Upper lobe of right lung (tissue), 1 donor: ENCODE measurements at places on chromosomes 7 and 10. TPM values are rescaled to one million over a fixed set of nuclear protein-coding genes. Genes with fewer than 3 reads are reported as not detected.

The KCNK18 gene
- total RNA-seq = not detected

The AGR3 gene
- total RNA-seq = 37.2 TPM

The ITPRID1 gene
- not detected for total RNA-seq

The CLRN3 gene
- total RNA-seq = not detected

The SPDYE2 gene
- total RNA-seq = not detected

GRCh38 chr7:77208416-77208815 is 8.8 kb upstream of the FGL2 start:
- no peak for DNase-seq

GRCh38 chr10:49254556-49255318 is 44.2 kb upstream of the C10orf71 start:
- DNase-seq = no peak

DNA sequence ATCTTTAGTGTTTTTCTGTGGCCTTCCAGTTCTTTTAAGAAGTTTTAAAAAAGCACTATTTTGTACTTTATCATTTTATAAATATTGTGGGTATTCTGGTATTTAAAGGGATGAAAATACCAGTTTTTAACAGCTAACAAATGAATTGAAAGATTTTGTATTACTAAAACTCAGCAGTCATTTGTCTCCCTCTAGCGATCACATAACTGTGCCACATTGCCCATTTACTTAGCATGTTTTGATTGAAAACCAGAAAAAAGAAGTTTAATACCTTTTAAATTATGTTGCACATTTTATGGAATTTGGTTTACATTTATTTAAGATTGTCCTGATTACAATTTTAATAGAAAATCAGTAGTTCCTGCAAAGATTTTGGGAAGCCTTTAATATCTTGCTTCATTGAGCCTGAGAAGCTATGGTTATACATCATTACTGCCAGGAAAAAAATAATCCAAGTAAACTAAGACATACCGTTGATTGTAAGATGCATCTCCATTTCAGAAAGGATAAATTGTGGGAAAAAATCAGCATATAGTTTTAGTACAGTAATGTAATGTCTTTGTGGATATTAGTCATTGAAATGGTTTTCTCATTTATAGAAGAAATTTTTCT is 34.9 kb downstream of the TAX1BP1 start:
- no peak for DNase-seq

DNA sequence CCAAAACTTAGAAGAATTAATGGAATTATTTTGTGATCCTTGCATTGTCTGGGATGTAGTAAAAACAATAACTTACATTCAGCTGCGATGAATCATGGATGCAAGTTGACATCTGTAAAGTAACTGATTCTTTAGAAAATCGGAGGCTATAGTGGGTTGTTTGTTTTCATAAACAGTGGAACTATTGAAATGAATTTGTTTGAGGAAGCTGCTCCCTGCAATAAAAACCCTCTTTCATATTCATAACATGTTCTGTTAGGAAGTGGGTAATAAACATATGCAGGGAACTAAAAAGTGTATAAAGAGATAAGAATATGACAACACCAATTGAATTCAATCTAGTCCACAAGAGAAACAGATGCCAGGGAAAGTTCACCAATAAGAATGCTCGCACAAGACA is 53.6 kb downstream of the AGMO start:
- DNase-seq = no peak

GRCh38 chr10:5812283-5813090 is 747 bp downstream of the GDI2 start:
- DNase-seq = peak; percentile 83

- no peak for DNase-seq
Measured at GRCh38 chr7:45060295-45060694, 28.5 kb downstream of the NACAD start.

DNA sequence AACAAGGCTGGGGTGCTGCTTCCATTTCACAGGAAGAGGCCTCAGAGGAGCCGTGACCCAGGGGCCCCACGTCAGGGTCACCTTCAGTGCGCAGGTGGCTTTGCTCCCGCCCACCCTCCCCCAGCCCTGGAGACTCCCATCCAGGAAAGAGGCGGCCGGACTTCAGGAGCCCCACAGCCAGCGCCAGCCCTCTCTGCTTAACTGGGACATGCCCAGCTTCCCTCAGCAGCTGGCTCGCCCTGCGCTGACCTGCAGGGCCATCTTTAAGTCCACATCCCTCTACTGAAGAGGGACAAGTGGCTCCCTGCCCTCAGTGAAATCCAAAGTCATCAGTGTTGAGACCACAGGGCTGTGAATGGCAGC is 141.9 kb upstream of the PPP2R2D start:
- DNase-seq = no peak

DNA sequence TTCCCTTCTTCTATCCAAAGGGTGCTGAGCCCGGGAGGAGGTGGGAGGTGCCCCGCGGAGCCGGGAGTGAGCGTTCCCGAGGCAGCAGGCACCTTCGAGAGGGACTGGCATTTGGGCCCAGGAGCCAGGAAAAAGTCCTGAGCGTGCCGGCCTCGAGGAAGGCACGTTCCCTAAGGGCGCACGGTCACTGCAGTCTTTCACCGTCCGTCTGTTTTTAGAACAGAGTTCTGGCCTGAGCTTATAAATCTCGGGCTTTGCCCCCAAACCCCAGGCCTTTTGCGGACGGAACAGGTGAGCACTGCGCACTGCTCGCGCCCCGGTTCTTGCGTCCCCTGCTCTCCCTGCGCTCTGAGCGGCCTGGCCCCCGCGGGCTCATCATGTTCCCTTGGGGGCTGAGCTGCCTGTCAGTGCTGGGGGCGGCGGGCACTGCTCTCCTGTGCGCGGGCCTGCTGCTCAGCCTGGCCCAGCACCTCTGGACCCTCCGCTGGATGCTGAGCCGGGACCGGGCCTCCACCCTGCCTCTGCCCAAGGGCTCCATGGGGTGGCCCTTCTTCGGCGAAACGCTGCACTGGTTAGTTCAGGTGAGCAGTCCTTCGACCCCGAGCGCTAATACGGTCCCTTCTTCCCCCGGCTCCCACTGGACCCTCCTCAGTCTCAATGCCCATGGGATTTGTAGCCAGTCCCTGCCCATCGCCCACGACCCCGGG is 442 bp downstream of the CYP26C1 start:
- DNase-seq = no peak

DNA sequence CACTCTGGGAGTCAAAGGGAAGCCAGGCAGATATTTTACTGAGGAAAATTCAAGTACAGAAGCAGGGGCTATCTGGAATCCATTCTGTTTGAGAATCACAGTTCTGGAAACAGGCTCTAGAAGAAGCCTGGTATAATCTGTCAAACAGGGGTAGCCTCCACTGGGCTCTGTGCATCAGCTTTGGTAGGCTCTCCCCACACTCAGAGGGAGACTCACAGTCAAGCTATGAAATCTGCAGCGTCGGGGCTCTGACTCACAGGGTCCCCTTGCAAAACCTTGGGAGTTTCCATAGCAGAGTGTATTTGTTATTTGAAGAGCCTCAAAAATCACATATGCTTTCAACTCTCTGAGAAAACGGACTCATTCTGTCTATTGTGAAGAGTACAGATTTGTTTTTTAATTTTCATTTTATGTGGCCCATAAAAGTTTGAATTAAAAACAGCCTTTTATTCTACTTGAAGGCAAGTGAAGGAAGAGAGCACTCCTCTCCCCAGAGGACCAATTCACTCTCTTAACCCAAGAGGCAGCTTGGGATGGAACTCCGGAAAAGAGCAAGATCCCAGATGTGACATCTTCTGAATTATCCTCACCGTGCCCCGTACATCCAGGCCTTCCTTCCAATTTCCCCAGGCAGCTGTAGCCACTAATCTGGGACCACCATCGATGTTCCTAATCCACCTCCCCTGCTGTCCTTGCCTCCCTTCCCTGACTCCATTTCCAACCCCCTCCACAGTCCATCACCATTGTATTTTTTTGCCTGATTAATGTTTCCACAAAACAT is 590.9 kb upstream of the MGMT start:
- no peak for DNase-seq

GRCh38 chr7:18345641-18346234 is 149.8 kb upstream of the HDAC9 start:
- DNase-seq = no peak

- no peak for DNase-seq
Measured at GRCh38 chr7:16708511-16708910, 45.0 kb upstream of the TSPAN13 start.

DNA sequence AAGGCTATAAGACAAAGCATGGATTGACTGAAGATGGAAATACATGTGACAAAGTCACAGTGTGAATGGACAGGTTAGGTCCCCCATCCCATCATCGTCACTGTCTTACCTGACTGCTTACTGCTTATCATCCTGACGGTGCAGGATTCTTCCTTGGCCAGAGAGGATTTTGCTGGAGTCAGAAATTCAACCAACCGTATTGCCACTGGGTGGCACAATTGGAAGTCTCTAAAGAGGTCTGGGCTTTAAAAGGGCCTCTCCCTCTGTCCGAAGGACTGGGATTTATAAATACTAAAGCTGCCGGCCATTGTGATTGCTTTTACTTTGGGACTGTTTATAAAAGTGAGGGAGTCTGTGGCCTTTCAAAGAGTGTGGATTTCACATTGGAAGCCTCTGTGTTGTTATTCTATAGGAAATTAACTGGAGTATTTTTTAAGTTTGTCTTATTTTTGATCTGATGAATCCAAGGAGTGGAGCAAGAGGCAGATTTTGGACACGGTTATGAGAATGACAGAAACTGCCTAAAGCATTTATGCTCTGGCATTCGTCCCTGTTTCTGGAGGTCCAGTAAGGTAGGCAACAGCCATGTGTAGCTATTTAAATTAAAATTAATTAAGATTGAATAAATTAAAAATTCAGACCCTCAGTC is 113.3 kb upstream of the CREB5 start:
- DNase-seq = no peak

- DNase-seq = no peak
Measured at GRCh38 chr7:4960363-4960762, 1.4 kb upstream of the MMD2 start.
